Activated naive CD4-positive, alpha-beta T cell (primary cell): ENCODE measurements at places on chromosomes 5 and 9.

DNA sequence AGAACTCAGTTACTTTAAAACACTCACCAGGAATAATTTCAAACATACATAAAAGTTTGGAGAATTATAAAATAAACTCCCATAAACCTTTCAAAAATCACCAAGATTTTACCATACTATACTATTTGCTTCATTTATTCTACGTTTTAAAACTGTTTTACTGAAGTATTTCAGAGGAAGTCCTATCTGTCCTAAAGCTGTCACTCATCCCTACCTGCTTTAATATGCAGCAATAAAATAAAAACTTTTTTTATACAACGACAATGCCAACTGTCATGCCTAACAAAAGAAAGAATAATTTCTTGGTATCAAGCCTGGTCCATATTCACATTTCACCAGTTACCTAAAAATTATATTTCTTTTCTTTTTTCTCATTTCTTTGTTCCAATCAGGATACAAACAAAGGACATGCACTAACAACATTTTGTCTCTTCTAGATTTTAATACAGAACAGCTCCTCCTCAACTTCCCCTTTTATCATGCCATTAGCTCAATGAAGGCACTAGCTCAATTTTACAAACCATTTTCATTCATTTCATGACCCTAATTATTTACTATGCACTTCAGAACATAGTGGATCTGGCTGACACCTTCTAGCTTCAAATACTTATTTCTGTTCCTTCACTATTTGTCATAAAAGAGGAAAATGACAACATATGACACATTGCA, 135.2 kb downstream of the GNAQ start:
- no peak for DNase-seq

DNA sequence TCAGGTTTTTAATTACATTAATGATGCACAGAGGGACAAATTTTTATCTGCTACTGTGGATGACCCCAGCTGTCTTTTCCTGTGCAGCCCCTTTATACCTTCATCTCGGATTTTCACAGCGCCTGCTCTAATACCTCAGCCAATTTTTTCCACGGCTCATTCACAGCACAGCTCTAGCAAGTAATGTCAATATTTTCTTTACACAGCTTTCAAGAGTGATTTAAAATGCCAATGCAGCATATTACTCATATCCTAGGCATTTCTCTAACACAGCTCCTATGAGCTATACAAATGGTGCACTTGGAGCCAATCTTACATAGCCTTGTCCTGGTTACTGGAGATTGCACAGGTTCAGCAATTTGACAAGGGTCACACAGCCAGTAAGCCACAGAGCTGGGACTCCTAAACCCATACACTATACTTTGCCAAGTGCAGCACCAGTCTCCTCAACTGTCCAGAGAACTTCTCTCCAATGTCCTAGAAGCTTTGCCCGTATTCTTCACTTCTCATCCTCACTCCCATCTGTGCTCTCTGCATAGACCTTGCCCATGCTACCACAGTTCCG, 661.8 kb downstream of the DTWD2 start:
- no peak for DNase-seq

- DNase-seq = no peak
Observed at GRCh38 chr5:13664377-13664776, 280.1 kb downstream of the DNAH5 start.

GRCh38 chr9:130183133-130183762, 11.0 kb downstream of the NCS1 start:
- no peak for DNase-seq

DNA sequence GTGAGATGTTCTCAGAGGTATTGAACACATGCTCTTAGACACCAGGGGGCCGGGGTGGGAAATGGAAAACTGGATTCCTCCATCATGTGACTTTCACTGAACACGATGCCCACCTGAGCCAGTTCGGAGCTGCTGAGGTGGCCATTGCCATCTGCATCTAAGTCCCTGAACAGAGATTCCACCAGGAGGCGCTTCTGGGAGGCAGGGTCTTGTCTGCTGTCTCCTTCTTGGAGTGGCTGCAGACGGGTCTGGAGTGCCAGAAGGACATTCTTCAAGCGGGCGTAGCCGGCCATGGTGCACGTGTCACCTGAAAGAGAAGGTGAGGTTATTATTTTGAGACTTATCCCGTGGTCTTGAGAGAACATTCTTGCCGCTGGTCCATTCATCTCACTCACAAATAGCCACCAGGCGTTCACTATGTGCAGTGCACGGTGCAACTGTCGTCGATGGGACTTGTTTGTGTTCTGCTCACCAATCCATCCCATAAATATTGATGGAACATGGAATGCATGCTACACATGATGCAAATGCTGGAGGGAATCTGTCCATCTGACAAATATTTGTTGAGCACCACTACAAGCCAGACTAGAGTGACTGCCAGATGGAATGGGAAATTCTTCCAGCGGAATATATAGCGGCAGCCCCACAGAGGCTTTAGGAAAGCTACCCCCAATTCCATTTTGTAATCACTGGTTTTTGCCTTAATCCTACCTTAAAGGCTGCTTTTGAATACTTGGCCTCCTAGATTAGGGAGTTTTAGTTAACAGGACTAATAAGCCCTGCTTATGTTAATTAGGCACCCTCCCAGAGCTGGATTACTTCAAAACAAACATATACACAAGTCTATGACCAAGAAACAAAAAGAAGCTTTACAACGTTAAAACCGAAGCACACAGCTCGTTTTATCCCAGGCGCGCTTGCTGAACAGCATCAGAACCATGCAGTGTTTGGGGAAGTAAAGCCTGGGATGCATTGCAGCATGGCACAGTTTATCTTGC, 264.8 kb downstream of the HSPA4 start:
- no peak for DNase-seq

DNA sequence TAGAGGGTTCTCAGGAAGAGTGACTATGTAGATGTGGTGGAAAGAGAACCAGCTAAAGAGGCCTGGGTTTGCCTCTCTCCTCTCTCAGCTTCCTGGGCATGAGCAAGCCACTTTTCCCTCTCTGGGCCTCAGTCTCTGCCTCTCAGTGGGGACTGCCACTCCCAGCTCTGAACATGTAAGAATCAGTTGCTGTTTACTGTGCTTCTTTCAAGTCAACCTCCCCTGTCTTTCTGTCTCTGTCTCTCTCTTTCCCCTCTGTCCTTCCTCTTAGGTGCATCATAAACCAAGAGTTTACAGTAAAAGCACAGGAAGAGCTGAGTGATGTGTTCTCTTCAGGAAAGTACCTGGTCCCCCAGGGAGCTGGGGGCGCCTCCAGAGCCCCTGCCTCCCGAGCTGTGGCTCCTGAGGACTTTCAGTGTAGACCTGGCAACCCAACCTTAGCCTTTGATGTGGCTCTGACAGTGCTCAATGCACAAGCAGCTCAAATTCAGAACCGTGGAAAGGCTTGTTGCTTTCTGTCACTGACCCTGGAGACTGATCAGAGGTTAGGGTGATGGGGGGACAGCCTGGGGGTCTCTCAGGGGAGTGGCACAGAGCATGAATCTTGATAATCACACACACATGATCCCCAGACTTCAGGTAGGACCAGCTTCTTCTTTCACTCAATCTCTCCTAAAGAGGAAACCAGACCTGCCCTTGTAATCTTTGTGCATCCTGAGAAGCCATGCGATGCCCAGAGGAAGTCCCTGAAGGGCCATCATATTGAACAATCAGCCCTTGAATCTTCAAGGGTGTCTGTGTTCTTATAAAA, 59.4 kb upstream of the TNFSF8 start:
- DNase-seq = no peak

DNA sequence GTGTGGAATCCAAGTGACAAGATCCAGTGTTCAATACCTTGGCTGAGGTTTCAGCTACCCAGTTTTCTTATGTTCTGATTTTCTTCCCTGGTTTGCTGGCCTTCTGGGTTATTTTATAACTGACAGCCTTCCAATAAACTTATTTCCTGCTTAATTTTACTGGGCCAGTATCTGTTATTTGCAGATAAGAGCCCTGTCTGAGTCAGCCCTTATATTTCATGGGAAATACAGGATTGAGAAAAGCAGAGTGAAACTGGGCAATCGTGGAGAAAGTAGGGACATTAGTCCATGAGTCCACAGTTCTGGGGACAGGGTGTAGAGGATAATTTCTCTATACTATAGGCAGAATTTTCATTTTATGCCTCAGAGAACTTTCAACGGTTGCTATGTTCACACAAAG, 32.3 kb downstream of the TMEM167A start:
- no peak for DNase-seq

DNA sequence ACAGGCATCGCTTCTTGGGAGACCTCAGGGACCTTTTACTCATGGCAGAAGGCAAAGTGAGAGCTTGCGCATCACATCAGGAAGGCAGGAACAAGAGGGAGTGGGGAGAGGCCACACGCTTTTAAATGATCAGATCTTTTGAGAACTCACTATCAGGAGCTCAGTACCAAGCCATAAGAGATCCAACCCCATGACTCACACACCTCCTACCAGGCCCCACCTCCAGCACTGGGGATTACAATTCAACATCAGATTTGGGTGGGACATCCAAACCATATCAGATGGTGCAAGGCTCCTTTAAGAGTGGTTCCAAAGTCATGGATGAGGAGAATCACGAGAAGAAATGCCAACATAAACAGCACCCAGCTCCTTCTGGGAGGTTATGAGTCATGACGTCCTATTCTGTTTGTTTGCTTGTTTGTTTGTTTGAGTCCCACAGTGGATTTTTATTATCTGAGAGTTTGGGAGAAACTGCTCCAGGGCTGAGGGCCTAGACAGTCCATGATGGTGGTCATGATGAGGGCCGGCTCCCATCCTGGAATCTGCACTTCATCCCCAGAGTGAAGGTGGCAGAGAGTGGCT, 453.5 kb downstream of the GADD45G start:
- DNase-seq = no peak

DNA sequence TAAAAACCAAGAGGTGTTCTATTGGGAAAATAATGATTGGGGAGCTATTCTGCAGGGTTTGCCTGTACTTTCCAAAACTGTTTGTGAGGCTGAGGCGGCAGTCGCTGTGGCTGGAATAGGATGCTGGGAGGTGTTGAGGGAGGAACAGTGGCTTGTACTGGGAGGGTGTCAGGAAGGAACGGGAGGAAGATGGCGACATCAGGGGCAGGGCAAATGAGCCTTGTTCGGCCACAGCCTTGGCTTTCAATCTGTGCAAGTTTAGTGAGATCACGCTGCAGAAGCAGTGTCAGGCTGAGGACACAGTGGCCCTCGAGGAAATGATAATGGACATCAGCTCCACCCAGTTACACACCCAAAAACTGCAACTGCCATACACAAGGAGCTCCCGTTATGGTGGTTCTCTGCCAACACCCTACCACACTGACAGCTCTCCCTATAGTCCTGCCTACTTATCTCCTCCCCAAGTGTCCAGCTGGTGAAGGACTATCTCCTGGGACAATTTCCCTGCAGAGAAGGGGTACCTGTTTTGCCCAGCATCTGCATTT, 27.3 kb downstream of the KIF2A start:
- DNase-seq = no peak

- DNase-seq = no peak
Observed at GRCh38 chr9:126616521-126616976, 2.8 kb downstream of the LMX1B start.
